ENCODE measurements at places on chromosomes 16 and 17.

GRCh38 chr16:22300427-22301071 lies 3.3 kb downstream of the POLR3E start:
- DNase-seq: no peak

DNA sequence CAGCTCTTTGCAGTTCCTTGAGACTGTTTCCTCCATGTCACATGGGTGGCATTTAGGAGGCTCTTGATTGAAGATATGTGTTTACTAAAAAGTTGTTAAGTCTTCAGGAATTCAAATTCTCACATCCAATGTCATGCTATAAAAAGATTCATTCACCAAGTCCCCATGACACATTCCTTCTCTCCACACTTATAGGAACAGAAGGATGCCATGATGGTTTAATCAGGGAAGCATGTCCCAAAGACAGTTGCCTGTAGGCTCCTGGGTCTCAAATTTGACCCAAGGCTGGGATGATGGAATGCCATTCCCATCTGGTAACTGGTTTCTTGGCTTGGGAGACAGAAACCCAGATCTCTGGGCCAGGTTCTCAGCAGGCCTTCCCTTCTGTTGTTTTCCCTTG lies 140.6 kb upstream of the SOX9 start:
- no peak for DNase-seq

DNA sequence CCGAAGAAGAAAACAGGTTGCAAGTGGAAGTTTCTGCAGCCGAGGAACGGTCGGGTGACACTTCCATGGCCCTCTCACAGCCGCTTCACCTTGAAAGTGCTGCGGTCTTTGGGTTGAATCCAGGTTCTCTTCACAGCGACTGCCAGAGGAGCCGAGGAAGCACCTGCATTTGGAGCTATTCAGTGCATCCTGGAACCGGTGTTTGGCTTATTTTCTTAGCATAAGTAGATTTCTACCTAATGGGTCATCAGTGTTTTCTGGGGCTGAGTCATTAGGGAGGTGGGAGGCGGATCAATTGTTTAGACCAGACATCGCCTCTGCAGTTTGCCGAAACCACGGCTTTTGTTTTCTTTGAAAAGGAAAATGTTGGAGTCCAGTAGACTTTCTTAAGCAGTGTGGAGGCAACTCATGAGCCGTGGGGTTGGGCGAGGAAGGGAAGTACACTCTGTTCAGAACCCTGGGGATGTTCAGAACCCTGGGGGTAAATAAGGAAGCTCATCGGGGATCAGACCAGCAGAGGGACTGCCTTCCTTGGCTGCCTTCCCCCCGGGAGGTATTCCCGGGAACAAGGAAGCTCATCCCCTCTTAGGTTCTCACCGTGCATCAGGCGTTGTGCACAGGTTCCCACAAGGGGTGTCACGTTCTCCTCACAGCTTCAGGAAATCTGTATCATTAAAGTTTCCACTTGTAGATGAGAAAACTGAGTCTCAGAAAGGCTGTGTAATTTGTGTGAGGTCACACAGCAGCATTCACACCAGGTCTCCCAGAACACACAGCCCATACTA lies 361.5 kb downstream of the SNX29 start:
- no peak for DNase-seq

- DNase-seq: peak; percentile 62
Observed at GRCh38 chr17:40443196-40443987, at the start of gene IGFBP4. TSS of gene IGFBP4 (plus strand) at chr17:40443450. CDS start at chr17:40443736, 286 bp downstream.

- DNase-seq: no peak
Observed at GRCh38 chr17:64384253-64385186, 6.1 kb downstream of the PECAM1 start.

DNA sequence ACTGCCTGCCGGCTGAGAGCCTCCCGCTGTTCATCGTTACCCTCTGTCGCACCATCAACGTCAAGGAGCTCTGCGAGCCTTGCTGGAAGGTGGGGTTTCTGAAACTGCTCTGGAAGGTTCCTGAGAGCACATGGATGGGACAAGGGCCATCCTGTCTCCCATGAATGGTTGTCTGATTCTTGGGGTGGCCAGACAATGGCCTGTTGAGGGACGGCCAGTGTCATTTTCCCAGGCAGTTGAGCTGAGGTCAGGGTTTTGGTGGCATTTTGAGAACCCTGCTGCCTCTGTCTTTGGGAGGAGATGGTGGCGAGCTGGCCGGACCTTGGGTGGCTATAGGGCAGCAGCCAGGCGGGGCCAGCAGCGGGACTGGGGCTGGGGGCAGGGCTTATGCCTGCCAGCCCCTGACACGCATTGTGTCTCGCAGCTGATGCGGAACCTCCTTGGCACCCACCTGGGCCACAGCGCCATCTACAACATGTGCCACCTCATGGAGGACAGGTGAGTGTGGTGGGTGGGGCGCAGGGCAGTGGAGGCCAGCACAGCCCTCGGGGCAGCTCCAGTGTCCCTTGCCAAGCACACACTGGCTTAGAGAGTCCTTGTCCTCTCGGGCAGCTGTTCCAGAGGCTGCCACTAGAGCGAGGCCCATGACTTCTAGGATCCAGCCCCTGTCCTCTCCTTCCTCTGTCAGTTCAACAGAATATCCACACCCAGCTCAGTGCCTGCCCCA lies 9.1 kb downstream of the TSC2 start:
- DNase-seq: no peak

DNA sequence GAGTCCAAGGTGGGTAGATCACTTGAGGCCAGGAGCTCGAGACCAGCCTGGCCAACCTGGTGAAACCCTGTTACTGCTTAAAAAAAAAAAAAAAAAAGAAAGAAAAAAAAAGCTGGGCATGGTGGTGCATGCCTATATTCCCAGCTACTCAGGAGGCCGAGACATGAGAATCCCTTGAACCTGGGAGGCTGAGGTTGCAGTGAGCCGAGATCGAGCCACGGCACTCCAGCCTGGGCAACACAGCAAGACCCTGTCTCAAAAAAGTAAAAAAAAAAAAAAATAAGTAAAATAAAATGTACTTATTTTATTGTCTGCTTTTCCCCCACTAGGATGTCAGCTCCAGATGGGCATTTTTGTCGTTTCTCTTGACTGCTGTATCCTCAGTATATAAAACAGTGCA lies 107.7 kb downstream of the ABCC1 start:
- no peak for DNase-seq

DNA sequence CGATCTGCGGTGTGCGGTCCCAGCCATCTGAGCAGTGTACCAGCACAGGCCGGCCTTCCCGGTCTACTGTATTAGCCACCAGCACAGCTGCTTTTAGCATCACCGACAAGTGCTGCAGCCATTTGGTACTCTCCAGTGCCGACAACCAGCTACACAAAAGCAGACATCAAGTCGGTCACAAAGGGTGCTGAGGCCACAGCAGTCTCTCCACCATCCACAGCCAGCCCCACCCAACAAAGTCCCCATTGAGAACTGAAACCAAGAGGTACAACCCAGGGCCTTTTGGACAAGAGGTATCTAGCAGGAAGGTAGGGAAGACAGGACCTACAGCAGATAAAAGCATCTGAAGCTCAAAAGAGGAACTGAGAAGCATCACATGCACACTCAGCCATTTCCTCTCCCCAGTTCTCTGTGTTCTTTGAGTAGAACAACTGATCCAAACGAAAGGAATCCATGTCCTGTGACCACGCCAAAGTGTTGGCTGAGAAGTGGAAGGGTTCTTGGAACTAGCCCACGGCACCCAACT lies 9.5 kb downstream of the MTMR4 start:
- no peak for DNase-seq

DNA sequence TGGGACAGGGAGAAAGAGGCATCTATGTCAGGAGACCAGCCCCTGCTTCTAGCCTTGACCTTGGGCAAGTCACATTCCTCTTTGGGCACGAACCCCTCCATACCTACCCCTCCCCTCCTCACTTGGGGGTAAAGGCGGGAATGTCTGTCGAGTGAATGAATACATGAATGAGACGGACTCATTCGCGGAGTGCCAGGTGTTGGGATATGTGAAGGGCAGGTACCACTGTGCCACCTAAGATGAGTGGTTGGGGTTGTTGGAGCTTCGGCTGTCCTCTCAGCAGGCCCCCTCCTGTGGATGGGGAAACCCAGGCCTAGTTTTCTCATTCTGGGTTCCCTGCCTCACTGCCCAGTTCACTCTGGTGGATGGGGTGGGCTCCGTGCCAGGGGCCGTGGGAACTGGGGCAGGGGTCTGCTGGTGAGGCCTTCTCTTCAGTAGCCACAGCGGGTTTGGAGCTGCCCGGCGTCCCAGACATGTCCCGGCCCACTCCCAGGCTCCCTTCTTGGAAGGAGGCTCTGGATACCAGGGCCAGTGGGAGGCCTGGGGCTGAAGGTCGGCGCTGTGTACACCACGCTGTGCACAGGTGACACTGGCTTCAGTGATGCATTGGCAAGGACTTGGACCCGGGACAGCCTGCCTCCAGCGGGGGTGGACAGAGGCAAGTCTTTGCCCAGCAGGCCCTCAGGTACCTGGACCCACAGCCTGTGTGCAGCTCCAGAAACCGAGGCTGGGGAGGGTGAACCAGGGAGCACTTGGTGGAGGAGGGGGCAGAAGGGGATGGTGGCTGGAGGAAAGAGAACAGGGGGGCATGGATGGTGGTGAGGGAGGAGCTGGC lies 5.6 kb downstream of the GLIS2 start:
- no peak for DNase-seq

GRCh38 chr17:9763643-9764042 lies 27.7 kb downstream of the DHRS7C start:
- no peak for DNase-seq

DNA sequence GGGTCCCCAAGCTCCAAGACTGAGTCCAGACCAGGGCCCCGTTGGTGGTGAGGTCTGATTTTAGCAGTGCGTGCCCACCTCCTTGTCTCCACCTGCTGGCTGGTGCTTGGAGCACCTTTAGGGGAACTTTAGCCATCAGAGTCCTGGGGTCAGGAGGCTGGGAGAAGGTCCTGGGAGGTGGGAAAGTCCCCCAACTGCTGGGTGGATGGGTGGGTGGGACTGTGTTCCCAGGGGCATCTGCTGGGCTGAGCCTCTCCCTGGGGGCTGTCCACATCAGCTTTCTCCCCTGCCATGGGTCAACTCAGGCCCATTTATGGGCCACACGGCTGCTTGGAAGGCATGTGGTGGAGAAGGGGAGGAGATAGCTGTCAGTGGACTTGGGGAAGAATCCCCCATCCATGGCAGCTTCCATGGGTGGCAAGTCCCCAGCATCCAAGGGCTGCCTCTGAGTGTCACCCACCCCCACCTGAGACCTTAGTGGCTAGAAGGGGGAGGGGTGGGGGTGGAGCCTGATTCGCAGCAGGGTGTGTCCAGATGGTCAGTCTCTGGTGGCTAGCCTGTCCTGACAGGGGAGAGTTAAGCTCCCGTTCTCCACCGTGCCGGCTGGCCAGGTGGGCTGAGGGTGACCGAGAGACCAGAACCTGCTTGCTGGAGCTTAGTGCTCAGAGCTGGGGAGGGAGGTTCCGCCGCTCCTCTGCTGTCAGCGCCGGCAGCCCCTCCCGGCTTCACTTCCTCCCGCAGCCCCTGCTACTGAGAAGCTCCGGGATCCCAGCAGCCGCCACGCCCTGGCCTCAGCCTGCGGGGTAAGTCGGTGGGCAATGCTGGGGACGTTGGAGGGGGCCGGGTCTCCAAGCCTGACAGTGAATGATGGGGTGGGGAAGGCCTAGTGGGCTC lies at the start of gene TRPV2:
TSS of gene TRPV2 (plus strand) at position 541 of the 894 bp plus-strand sequence. CDS start 2,098 bp downstream, outside the sequence.
- DNase-seq: peak; percentile 42

DNA sequence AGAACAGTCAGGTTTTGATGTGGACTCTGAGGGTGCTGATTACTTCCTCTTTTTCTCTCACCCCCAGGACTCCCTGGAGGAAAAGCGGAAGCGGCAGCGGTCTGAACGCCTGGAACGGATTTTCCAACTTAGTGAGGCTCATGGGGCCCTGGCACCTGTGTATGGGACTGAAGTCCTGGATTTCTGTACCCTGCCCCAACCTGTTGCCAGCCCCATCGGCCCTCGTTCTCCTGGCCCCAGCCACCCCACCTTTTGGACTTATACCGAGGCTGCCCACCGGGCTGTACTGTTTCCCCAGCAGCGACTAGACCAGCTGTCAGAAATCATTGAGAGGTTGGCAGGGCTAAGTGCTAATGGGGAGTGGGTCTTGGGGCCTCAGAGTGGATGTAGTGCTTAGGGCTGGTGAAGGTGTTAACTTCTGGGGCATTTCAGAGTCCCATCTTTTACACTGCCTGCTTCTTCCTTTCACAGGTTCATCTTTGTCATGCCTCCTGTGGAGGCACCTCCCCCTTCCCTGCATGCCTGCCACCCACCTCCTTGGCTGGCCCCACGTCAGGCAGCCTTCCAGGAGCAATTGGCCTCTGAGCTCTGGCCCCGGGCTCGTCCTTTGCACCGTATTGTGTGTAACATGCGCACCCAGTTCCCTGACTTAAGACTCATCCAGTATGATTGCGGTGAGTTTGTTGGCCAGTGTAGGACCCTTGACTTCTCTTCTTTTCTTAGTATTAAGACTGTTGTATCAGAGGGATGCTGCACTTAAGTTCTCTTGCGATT lies 19.1 kb upstream of the PHKG2 start:
- DNase-seq: no peak

DNA sequence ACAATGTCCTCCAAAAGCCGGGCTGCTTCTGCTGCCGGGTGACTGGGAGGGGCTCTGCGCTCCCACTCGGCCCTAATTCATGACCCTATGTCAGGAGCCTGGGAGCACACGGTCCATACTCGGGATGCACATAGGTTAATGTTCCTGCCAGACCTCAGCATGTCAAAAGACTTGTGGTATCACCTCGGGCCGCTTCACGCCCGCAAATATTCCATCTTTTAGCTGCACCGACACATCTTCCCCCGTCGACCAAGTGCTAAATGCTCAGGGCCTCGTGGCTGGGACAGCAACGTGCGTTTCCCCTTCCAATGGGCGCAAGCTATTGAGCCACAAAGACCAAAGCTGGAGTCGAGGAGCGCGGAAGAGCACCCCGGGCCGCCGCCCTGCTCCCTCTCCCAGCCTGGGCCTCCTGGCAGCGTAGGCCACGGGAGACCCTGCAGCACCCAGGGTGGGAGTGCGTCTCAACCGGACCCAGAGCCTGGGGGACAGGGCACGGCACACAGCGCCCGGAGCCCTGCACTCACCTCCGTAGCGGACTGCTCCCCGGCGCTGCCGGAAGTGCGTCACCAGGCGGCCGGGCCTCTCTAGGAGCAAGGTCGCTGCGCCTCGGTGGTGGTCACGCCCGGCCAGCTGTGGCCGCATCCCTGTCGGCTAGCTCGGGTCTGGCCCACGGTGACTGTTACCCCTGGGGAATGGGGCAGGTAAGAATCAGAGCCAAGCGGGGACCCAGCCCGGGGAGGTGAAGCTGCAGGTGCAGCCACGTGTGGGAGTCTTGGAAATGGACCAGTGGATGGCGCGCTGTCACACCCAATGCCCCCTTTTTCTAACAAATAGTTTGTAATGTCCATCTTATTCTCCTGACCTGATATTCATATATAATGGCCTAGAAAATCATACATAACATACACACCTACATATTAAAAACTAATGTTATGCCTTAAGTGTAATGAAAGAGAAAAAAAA lies at the start of gene ZNF23:
TSS of gene ZNF23 (minus strand) at position 562 of the 963 bp plus-strand sequence. CDS start 5,451 bp downstream, outside the sequence.
- DNase-seq: peak; percentile 77

- DNase-seq: no peak
Observed at GRCh38 chr17:8695241-8695640, 49.4 kb downstream of the CCDC42 start.

GRCh38 chr17:78935419-78936323 lies 10.5 kb upstream of the TIMP2 start:
- no peak for DNase-seq

GRCh38 chr16:19696328-19696727 lies 21.7 kb downstream of the KNOP1 start:
- DNase-seq: peak; percentile 67
